ENCODE measurements at places on chromosomes 11 and 22. TPM values are rescaled to one million over a fixed set of nuclear protein-coding genes. Genes with fewer than 3 reads are reported as not detected.

The GRAP2 gene
- not detected for total RNA-seq

The MRPL49 gene
- 45.5 TPM for total RNA-seq

The IGLL1 gene
- not detected for total RNA-seq

The OR52H1 gene
- total RNA-seq: not detected

The ZNRF3 gene
- 3.7 TPM for total RNA-seq

All from cardiac ventricle fibroblast (primary cell).